Ecto neural progenitor cell (in vitro differentiated cells): ENCODE measurements at places on chromosomes 7 and 10.

DNA sequence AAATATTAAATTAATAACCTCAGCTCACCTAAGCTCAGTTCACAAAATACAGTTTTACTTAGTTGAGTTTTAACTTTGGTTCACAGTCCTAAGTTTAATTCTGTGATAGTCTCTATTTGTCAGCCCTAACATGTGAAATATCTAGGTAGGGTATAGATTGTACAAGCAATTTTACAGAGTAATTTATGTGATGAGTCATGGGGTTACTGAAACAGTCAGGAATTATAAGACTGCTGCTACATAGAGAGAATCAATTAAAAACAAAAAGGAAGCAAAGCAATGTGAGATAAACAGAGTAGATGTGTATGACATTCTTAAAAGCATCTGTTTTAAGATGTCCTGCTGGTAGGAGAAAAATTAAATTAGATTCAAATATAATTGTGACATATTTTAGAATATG lies 1018.2 kb upstream of the KCND2 start:
- DNase-seq, result no peak

DNA sequence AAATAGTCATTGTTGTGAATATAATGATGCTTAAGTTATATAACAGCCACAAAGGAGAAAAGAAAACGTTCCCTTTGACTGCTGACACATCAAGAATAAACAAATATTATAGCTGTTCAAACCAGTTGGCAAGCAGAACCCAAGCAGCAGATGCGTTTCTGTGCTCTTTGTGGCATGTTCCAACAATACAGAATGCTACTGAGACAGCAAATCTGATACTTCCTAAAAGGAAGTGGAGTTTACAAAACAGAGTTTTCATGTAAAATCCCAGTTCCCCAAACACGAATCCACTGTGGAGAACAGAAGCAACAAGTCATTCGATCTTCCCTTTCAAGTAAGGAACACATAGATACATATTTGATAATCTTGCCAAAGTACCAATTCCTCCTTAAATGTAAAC lies 170.9 kb upstream of the ASAH2 start:
- no peak for DNase-seq

- DNase-seq, result peak; percentile 41
Measured at GRCh38 chr10:47027108-47027783, 116.0 kb downstream of the PTPN20 start.

GRCh38 chr10:124193309-124193696 lies 99.9 kb upstream of the CHST15 start:
- no peak for DNase-seq

GRCh38 chr10:28400176-28400575 lies 97.3 kb upstream of the MPP7 start:
- DNase-seq, result no peak

- no peak for DNase-seq
Measured at GRCh38 chr7:103132995-103133688, 15.8 kb downstream of the NAPEPLD start.

- DNase-seq, result no peak
Measured at GRCh38 chr7:116955801-116956476, 2.6 kb downstream of the ST7 start.

- no peak for DNase-seq
Measured at GRCh38 chr10:15745751-15746150, 26.0 kb upstream of the ITGA8 start.

- no peak for DNase-seq
Measured at GRCh38 chr7:15561835-15562234, at the start of gene AGMO. Gene AGMO (minus strand): TSS chr7:15562015.

GRCh38 chr10:127151981-127152699 lies 44.3 kb downstream of the INSYN2A start:
- no peak for DNase-seq

GRCh38 chr10:48833674-48834073 lies 106.0 kb downstream of the LRRC18 start:
- DNase-seq, result no peak

DNA sequence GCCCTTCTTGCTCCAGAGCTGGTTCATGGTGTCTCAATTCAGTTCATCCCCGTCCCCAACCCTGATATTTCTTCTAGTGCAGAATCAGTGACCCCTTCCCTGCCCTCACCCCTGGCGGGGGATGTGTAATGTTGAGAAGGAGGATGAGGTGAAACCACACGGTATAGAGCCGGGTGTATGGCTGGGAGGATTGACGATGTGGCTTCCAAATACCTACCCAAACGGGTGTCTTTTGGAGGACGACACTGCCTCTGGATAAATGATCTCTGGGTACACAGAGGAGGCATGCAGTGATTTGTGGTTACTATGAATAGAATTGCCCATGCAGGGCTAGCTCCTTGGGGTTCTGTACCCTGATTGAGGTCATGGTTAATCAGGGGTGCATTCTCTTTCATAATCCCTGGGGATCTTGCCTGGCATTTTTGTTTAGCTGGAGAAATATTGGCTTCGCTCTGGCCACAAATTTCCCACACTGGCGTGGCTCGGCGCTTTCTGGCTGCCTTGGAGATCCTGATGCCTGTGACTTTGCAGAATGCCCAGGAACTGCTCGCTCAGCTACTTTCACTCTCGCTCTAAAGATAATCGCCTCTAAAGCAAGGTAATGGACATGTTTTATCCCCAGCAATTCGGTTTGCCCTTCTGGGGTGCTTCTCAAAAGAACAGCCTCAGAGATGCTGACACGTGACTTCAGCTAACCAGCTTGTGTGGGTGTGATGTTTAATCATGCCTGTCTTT lies 89.2 kb downstream of the RBM20 start:
- DNase-seq, result no peak

- DNase-seq, result no peak
Measured at GRCh38 chr7:99420986-99421385, 12.2 kb downstream of the BUD31 start.
